ENCODE measurements at places on chromosomes 5 and 9.

GRCh38 chr9:132025766-132026165 lies 53.9 kb downstream of the MED27 start:
- DNase-seq: no peak

- DNase-seq: no peak
Measured at GRCh38 chr5:105878402-105878801, 1792.3 kb downstream of the EFNA5 start.

DNA sequence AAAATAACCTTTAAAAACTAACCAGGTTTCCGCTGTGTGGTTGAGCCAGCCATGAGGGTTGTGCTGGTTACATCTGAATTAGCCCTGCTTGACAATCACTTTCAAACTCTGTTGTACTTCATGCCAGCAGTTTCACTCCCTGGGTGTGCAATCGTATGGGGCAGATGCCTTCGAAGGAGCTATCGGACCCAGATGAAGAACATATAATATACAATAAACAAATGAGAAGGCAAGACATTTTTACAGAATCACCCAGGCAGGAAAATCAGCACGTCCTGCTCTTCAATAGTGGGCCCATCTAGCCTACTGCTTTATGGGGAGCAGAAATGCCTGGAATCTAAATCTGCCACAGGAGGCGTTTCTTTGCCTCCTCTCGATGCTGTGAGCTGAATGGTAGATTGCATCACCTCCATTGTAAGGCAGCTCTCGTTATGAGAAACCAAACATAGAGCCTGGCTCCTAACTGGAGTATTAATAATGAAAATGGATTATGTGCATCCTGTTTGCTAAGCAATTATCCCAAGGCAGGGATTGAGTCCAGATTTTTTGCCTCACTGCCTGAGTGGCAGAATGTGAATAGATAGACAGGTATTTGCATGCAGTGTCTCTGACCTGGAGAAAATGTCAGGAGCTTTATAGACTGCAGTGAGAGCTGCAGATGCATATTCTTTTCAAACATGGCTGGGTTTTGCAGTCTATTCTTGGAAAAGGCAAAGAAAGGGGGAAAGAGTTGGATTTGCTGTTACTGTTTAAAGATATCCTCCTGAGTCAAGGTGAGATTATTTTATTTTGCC lies 143.3 kb upstream of the SMARCA2 start:
- no peak for DNase-seq

- DNase-seq: no peak
Measured at GRCh38 chr9:116000748-116001329, 152.8 kb upstream of the PAPPA start.

DNA sequence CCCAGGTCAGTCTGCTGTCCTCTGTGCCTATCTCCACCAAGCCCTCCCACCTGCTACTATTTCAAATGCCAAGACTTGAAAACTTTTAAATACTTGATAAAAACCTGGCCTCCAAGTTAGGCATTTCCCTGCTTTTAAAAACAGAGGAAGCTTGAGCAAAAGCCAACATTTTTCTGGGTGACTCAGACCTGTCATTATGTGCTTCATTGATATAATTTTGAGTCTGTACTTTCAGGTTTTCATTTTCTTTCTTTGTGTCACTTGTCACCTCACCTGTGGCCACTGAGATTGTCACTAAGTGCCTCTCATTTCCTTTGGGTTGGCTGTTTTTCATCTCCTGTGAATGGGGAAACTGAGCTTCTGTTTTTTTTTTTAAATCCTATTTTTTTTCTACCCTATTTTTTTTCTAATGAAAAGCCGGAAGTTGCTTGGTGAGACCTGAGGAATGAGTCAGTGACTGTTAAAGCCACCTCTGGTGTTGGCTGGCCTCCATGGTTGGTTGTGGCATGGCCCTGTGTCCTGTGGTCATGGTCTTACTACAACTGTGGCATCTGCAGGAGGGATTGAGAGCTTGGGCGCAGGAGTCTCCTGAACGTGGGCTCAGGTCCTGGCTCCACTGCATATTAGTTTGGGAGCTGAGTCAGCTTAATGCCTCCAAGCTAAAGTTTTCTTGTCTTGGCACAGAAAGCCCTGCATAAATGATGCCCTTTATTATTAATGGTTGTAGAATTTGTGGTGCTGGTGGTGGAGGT lies 56.7 kb downstream of the ARHGAP26 start:
- peak; percentile 6 for DNase-seq

GRCh38 chr5:65796751-65797316 lies 74.8 kb downstream of the NLN start:
- no peak for DNase-seq
